Effector CD4-positive, alpha-beta T cell (primary cell): ENCODE measurements at places on chromosomes 6 and 20.

- no peak for DNase-seq
Observed at GRCh38 chr20:58829531-58829941, 21.2 kb downstream of the GNAS-AS1 start.

DNA sequence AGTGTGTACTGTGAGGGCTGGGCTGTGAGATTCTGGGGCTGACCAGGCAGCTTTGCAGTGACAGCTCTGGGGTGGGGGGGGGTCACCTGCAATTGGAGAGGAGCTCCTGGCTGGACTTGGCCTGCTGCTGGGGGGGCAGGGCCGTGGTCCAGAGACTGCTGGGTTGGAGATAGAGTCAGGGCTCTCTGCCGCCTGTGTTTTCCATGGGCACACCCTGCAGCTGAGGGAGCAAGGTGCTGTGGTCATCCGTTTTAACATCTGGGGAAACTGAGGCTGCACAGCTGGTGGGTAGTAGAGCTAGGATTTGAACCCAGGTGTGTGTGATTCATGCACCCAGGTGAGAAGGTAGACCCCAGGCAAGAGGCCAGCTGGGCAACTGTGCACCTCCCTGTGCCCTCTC, 7.3 kb downstream of the DLGAP4 start:
- no peak for DNase-seq

DNA sequence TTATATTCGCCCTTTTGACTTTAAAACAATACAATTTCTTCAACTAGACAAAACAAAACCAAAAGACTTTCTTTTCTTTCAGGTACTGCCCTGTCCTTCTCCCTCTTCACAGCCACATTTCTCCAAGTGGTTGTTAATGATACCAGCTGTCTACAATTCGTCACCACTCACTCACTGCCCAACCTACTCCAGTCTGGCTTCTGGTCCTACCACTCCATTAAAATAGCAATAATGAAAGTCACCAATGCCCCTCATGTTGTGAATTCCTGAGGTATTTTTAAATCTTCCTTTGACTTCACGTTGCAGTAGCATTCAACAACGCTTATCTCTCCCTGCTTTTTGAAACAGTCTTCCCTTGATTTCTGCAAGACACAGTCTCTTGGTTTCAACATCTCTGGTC, 11.6 kb upstream of the MAN1A1 start:
- no peak for DNase-seq

DNA sequence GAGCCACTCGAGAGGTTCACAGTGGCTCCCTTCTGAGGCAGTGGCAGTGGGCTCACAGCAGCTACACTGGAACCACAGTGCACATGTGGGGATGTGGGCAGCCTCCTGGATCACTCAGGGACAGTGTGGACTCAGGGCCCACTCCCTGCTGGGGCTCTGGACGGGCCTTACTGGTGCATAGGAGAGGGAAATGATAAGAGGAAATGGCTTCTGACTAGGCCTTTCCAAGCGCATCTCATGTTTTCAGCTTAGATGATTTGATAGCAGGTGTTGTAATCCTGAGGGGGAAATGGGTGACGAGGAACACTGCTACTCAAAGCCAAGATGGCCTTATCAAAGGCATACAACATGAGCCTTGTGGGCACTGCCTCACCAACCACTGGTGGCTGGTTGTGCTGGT, 44.0 kb downstream of the PANK2 start:
- no peak for DNase-seq

- no peak for DNase-seq
Observed at GRCh38 chr6:117544716-117545115, 57.6 kb downstream of the GOPC start.

DNA sequence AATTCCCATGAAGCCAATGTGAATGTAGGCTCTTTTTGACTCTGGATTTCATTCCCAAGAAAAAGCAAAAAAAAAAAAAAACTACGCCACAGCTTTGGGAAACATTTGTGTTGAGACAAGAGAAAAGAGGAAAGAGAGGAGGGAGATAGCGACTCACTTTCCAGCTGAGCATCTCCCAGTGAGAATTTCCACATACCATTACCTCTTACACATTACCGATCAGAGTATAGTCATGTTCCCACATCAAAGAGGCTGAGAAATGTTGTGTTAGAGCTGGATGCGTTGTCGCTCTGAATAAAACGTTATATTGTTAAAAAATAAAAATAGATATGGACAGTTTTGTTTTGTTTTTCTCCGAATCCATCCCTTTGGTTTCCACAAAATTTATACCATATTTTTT, 1019.3 kb upstream of the ADGRB3 start:
- no peak for DNase-seq

- DNase-seq, result no peak
Observed at GRCh38 chr6:159493231-159493897, 199.7 kb downstream of the SOD2 start.

- no peak for DNase-seq
Observed at GRCh38 chr20:46520976-46521579, 7.7 kb upstream of the ZNF334 start.

DNA sequence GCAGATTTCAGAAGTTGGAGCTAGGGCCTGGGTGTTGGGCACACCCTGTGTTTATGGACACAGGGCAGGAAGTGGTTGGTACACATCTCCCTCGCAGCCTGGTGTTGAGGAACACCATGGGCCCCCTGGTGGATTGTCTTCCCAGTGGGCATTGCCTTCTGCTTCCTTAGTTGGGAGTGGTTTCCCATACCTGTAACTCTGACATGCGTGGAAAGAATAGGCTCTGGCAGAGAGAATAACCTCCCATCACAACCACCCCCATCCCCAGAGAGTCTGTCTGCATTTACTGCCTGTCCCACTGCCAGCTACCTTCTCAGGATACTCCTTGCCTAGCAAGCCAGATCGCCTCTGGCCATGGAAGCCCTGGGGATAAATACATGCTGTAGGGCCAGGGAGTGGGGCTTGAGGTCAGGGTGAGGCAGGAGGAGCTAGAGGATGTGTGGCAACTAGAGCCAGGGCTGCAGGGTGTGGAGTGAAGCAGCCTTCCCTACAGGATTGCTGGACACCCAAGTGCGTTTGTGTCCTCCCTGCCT, 14.7 kb downstream of the LRRC73 start:
- DNase-seq, result no peak

DNA sequence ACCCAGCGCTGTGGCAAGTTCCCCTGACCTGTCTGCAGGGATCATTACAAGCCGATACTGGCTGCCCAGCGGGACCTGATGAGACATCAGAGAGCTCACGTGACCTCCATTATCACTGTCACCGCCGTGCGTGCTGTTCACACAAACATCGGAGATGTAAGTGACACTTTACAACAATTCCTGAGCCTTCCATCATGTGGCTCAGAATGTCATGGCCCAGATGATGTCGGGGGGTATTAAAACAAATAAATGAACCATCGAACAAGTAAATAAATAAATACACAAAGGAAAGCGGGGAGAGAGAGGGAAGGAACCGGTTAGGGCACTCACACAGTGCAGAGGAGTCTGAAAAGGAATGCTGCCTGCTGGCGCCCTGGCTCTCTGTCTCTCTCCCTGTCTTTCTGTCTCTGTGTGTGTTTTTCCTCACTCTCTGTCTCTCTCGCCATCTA, 195.1 kb downstream of the BMP7 start:
- no peak for DNase-seq

- DNase-seq, result no peak
Observed at GRCh38 chr6:132520953-132521352, 8.0 kb upstream of the STX7 start.

DNA sequence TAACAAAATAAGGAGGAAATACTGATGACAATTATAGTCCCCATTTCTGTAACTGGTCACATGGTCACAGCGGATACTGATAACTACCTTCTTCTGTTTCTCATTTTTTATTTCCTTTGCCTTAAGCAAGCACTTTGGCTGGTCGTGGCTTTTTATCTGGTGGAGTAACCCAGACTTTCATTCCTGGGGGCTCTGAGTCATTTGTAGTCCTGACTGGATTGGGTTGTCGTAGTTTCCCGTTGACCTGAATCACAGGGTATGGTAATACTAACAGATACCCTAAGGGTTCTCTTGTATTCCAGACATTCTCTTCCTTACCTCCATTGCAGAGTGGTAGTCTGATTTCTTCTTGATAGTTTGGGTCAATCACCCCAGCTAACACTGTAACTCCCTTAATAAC, 500.3 kb upstream of the ADGRB3 start:
- no peak for DNase-seq

DNA sequence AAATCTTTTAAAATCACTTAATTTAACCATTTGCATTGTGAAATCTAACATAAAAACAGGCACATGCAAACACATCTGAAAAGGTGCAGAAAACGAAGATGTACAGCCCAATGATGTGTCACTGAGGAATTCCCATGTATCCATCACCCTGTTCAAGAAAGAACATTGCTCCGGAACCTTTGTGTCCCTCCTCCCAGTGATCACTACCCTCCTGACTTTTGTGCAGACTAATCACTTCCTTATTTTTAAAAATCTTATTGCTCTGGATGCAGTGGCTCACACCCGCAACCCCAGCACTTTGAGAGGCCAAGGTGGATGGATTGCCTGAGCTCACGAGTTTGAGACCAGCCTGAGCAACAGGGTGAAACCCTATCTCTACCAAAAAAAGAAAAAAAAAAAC, 14.6 kb downstream of the GINS1 start:
- no peak for DNase-seq

GRCh38 chr6:79249136-79249535, 14.7 kb upstream of the HMGN3 start:
- no peak for DNase-seq

DNA sequence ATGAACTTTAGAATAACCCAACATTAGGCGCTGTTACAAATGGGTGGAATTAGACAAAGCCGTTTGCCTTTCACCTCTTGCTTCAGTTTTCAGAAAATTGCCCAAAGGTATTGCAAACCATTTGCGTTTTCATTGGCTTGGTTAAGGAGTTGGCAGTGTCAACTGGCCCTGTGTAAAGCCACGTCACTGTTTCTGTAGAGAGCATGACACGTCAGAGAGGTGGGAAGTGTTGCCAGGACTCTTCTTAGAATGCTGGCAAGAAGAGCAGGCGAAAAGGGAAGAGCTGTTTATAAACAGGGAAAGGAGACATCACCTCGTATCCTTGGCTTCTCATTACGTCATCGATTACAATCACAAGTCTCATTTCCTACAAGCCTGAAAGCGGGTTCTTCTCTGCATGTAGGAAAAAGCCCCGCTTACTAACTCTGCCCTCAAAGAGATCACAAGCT, 4.2 kb upstream of the IRF4 start:
- no peak for DNase-seq

GRCh38 chr6:45706319-45706718, 309.3 kb downstream of the CLIC5 start:
- no peak for DNase-seq

DNA sequence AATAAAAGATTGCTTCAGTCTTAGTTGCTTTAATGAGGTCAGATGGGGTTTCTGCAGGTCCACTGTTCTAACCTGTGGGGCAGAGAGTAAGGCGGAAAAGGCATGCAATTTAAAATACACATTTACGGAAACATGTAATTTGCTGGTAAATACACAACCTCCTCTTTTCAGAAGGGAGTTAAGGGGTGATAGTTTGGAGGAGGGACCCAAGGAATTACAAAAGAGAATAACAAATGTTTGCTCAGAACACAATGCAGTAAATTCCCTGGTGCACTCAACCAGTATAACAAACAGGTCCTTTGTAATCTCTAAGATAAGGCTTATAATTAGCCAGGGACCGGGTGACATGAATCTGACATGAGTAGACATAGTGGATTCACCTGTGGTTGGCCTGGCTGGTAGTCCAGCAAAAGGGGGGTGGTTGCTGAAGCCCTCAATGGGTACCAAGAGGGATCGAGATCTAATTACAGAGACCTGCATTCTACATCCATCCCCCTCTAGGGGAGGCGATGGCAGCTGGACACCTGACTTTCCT, 295.1 kb downstream of the PHACTR1 start:
- no peak for DNase-seq

DNA sequence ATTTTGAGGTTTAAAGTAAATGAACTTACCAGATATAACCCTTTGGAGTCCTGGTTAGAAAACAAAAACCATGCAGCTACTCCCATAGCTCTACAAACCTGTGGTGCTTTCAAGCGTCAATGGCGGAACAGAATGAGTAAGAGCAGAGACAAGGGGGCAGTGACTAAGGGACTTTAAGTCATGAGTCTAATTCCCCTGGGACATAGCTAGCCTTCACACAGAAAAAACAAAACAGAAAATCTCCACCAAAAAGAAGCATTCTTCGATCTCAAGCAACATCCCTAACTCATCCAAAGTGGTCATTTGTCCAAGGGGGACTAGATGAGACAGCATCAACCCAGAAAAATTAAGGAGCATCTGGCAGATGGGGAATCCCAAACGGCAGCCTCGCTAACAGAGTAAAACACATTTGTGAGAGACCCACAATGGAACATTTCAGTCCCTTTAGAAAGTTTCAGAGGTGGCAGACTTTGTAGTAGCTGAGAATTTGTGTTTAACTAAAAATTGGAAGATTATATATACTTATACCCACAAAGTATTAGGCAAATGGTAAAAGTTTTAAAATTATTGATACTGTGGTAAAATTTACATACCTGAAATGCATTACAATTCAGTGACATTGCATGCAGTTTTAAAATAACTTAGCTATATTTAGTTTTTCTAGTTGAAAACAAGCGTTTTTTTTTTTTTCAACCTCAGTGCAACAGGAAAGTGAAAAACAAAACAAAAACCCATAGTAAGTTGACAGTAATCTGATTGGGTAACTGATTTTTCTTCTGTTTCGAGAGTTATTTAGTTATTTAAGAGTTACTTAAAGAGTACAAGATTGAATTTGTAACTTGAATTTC, 67.5 kb downstream of the KCNQ5 start:
- no peak for DNase-seq
